ENCODE measurements at places on chromosomes 6 and 20.

DNA sequence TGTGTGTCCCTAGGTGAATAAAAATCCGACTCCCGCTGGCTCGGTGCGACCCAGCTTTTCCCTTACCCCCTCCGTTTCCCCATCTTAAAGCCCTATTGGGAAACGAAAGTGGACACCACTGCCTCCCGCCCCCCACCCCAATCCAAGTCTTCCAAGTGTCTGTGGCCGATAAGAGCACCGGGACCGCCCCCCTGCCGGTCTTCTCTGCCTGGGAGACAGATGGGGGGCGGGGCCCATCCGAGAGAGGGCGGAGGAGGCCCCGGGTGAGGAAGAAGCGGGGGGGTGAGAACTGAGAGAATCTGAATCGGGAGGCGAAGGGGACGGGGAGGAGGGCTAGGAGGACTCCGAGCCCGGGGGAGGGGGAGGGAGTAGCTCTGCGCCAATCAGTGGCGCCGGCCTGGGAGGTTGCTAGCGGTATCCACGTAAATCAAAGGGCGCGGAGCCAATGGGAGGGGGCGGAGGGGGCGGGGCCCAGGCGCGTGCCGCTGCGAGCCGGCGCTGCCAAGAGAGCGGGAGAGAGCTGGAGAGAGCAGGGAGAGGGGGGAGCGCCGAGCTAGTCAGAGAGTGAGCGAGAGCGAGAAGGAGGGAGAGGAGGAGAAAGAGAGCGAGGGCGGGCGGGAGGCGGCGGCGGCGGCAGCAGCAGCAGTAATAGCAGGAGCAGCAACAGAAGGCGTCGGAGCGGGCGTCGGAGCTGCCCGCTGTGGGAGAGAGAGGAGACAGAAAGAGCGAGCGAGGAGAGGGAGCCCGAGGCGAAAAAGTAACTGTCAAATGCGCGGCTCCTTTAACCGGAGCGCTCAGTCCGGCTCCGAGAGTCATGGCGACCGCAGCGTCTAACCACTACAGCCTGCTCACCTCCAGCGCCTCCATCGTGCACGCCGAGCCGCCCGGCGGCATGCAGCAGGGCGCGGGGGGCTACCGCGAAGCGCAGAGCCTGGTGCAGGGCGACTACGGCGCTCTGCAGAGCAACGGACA is at the start of gene POU3F2:
POU3F2 (plus strand) TSS at position 515 of the 972 bp plus-strand sequence; CDS start at position 815, 300 bp downstream.
- DNase-seq, result peak; percentile 60

DNA sequence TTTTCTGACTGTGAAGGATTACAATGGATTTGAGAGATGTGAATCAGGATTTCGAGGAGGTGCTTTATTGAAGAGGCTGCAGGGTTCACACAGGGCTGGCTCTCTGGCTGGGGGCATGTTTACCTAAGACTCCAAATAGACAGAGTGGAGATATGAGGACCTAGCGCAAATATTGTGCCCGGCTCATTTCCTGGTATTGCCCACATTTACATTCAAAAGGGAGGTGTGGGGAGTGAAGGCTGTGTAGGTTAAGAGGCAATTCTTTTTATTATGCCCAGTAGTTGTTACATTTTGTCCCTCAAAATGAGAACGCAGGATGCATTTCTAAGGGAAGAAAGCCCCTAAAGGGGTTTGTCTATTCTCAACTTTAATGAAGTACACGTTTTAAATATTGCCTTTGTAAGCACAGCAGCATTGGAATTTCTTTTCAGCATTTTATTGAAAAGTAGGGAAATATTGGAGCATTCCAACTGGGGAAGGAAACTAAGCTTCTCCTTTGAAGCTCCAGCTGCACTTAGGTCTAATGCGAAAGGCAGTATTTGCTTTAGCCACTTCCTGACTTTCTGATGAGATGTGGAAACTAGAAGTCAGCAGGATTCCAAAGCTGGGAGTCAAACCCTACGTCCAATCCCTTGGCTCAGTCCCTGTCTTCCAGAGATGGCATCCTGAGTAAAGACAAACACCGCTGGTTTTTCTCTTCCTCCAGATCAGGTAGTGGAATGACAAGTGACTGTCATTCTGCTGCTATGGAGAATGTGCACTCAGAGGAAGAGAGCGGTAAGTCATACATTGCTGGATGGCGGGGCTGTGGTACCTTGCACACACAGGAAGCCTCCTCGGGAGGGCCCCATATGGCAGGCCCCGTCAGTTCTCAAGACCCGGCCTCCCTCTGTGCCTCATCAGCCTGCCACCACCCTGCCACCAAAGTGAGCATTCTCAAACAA is 70.7 kb downstream of the MYB start:
- no peak for DNase-seq

GRCh38 chr20:53557130-53557529 is 36.5 kb downstream of the ZNF217 start:
- no peak for DNase-seq

- DNase-seq, result no peak
These were observed 29.9 kb downstream of the KCNK5 start for GRCh38 chr6:39199231-39199940.

DNA sequence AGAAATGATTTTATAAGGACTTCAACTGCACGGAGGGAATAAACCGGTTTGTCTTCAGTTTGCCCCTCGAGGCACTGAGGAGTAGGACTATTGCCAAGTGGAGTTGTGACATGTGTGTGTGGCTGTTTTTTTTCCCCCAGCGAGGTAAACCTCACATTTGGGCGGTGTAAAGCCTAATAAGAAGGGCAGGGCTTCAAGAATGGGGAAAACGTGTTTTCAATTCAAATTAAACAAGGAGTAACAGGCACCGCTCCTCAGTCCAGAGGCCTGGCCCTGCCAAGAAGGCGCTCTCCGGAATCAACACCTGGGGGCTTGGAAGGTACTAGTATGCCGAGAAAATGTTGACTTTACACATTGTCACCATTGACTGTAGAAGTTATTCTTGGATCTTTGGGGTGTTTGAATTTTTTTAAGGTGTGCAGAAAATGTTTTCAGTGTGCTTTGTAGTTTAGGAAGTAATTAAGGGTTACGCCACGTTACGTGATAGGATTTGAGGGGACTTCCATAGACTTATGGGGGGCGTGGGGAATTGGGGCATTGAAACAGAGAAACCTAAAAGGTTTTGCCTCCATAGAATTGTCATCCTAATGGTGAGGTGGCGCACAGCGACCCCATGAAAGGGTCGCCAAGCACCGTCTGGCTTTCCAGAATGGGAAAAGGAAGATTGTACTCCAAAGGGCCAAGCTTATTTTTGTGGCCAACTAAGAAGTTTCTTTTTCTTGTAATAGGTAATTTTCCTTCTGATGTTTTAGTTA is 791 bp downstream of the ADGRG6 start:
- no peak for DNase-seq

DNA sequence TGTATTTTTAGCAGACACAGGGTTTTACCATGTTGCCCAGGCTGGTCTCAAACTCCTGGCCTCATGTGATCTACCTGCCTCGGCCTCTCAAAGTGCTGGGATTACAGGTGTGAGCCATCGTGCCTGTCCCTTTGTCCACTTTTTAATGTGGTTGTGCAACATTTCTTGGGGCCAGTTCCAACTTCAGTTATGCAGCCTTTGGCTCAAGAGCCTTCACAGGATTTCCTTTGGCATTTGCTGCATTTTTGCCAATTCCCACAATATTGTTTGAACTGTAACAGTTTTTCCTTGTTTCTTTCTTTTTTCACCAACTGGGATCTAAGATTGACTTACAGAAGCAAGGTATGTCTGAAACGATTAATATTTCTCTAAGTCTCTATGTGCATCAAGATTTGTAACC is 63.6 kb downstream of the EDN1 start:
- DNase-seq, result no peak

DNA sequence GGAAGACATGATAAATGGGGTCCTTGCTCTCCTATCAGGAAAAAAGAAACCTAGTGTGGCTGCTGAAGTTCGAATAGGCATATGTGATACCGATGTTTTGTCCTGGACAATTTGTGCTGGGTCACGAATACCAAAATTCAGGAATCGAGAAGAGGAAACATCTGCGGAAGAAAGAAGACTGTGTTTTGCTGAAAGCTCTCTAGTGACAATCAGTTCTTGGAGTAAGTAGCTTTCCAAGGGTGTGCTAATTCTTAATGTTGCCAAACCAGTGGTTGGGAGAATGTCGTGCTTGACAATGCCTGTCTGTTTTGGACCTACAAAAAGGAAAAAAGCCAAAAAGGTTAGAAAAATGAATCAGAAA is 956.1 kb downstream of the PHF3 start:
- DNase-seq, result no peak

GRCh38 chr6:11878735-11879134 is 100.1 kb upstream of the ADTRP start:
- no peak for DNase-seq

DNA sequence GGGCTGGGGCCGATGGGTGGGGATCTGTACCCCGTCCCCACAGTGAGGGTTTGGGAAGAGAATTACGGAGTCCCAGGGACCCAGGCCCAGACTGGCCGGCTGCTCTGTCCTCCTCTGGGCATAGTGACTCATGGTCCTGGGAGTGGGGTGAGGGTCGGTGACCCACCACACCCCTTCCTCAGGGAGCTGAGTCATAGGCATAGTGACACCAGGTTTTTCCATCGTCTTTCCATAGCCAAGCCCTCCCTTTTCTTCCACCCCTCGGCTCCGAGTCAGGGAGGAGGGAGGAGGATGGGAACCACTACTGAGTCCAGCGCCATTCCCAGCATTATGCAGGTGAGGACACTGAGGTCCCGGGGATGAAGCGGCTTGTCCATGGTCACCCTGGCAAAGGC is 8.9 kb downstream of the CYP21A2 start:
- no peak for DNase-seq

DNA sequence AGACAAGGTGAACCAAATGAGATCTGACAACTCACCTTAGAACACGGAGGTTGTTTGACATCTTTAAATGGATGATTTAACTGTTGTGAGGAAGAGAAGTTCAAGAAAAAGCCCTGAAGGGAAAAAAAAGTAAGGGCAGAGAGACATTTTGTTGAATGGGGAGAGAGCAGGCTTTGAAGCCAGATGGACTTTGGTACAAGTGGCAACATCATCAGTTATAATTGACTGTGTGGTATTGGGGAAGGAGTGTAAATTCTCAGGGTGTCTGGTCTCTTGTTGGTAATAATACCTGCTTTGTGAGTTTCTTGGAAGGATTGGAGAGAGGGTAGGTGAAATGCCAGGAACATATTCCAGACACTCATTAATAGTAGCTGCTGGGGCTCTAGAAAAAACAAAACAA is 21.6 kb downstream of the OGFRL1 start:
- no peak for DNase-seq

DNA sequence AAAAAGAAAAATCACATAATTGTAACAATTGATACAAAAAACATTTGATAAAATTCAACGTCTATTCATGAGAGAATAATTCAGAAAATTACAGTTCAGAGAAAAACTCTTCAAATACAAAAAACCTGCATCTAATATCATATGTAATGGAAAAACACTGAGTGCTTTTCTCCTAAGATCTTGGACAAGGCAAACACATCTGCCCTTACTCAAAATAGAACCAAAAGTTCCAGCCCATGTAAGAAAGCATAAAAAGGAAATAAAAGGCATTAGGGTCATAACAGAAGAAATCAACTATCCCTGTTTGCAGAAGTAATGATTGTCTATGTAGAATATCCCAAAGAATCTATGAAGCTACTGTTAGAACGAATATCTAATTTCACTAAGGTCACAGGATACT is 721.4 kb downstream of the RFPL4B start:
- no peak for DNase-seq

DNA sequence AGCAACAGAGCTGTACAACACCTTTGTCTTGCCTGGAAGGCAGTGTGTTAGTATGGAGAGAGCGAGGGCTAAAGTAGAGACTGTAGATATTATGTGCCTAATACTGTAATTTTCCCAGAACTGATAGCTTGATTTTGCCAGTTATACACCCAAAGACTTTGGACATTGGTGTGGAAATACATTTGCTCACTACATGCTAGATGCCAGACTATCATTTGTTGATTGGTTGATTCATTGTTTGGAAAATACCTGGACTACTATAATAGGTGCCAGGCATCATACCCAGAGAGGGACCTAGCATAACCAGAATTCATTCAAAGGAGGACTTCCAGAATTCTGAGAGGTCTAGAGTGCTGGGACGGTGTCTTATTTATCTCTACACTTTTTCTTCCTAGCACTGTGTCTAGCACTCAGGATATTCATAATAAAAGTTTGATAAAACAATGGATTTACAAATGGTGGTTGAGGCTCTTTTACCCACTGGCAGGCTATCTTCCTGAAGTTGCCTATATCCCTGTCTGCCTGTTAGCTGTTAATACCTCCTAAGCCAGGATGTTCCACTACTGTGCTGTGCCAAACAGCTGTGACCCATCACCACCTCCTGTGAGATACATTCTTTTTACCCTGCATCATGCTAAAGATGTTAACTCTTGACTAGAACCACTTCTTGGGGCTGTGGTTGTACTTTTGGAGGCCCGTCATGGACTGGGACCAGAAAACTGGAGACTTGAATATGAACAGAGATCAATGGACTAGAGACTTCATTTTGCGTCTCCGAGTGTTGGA is 72.2 kb upstream of the FUCA2 start:
- DNase-seq, result no peak

- no peak for DNase-seq
These were observed 2.7 kb downstream of the SRF start for GRCh38 chr6:43173591-43174262.

- no peak for DNase-seq
These were observed 7.0 kb downstream of the PRR3 start for GRCh38 chr6:30564114-30564513.

GRCh38 chr6:79031821-79032590 is 46.0 kb downstream of the PHIP start:
- DNase-seq, result no peak

GRCh38 chr20:59751075-59751711 is 146.9 kb downstream of the PHACTR3 start:
- no peak for DNase-seq

DNA sequence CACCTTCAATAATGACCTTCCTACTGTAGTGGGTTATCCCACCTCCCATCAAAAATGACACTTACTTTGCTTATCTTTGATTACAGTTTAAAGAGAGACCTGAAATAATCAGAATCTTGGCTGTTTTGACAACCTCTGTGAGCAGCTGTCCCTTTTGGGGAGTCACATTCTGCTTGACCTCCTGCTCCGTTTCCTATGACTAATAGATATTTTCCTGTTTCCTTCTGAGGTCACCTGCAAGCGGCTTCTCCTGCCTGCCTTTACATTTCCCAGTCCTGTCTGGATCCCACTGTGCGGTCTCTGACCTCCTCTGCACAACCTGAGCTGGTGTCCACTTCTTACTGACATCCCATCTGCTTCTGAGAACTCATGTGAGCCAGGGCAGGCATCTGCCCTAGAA is 54.2 kb downstream of the TRAM2 start:
- no peak for DNase-seq

Measured in NCI-H2081 treated with DMSO at 0.1 percent for 48 hours (cell line).